ENCODE measurements at places on chromosomes 6 and 20.

DNA sequence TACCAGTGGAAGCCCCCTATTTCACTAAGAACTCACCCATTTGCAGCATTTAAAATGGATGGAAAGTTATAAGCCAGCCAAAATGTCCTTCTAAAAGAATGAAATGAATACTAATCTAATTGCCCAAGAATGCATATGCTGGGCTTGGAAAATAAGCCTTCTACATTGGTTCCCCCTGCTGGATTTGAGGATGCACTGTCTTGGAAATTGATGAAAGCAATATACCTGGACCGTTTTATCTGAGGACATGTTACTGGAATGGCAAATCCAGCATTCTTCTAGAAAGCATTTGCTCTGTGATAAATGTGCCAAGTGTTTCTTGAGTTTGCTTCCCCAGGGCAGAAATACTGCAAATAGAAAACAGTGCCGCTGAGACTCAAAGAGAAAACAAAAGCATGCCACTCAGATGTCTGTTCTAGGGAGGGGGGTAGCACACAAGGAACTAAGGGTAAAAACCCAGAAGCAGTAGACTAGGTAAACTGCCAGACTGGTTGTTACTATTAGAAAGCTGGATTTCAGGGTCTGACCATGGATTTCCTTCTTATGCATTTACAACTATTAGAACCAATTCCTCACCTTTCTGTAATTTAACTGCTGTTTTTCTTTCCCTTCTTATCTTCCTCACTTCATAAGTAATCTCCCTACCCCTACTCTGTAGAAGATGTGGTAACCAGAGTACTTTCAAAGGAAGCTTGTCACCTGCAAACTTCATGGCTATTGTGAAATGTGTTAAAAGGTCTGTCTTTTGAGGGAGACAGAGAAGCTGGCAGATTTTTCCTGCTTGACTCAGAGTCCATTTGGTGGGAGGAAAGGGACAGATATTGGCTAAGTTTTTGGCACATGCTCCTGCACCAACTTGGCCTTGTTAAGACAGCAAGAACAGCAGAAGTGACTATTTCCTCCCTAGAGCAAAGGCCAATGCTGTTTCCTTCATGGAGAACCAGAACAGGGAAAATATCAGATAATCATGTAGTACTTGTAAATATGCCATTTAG, 642.6 kb downstream of the KIF16B start:
- no peak for DNase-seq

DNA sequence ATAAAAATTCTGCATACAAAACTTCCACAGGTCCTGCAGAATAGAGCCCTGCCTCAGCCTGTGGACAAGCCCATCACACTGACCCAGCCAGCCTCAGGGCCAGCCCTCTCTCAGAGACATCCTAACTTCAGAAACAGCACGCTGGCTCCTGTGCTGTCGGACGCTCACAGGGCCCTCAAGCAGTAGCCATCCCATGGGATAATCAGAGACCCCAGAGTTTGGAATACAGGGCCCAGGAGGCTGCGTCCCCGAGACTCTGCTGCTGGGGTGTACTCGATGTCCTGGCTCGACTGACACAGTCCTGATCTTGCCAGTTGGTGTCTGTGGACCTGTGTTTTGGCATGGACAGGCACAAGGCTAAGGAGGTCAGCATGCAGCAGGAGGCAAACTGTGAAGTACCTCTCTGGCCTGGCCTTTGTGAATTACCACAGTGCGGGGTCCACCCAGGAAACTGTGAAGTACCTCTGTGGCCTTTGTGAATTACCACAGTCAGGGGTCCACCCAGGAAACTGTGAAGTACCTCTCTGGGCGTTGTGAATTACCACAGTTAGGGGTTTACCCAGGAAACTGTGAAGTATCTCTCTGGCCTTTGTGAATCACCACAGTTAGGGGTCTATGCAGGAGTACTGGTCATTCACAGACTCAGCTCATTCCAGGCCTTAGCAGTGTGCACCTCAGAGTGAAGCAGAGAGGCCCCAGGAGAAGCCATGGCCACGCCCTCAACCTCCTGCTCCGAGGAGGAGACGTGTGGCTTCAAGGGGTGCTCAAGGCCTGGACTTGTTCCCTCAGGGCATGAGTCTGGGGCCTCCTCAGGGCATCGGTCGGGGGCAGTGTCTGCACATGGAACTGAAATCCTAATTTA, 212.4 kb downstream of the SYNDIG1 start:
- no peak for DNase-seq

DNA sequence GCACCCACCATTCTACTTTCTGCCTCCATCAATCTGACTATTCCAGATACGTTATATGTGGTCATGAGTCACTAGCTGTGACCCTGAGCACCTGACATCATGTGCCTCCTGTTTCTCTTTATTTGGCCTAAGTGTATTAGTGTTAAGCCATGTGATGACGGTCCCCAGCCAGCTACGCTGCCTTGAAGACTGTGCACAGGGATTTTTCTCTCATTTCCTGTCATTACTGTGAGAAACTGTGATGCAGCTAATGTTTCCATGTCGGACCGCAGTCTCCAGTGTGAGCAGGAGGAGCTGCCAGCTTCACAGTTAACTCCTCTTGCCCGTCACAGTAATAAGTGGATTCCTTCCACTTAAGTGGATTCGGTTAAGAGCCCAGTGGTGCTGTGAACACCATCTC, 9.9 kb upstream of the SPATS1 start:
- DNase-seq = no peak

- DNase-seq = no peak
Observed at GRCh38 chr20:57034001-57034400, 232.4 kb downstream of the BMP7 start.

- no peak for DNase-seq
Observed at GRCh38 chr20:52035498-52035897, 156.1 kb downstream of the ZFP64 start.

- no peak for DNase-seq
Observed at GRCh38 chr6:13445005-13445743, 42.2 kb downstream of the GFOD1 start.

Data from activated naive CD4-positive, alpha-beta T cell treated with Interleukin-2 at 50 U/mL for 16 hours (primary cell).